ENCODE measurements at places on chromosomes 6 and 20.
A peak's percentile ranks its signal among the peaks of the same experiment; 100 is the strongest.

GRCh38 chr6:109722564-109723254 is 31.6 kb downstream of the FIG4 start:
- no peak for DNase-seq

- DNase-seq, result no peak
These were observed 671.2 kb upstream of the PTCHD4 start for GRCh38 chr6:48782225-48782624.

- no peak for DNase-seq
These were observed 87.7 kb downstream of the RREB1 start for GRCh38 chr6:7195339-7196018.

- DNase-seq, result no peak
These were observed 611.2 kb downstream of the UTRN start for GRCh38 chr6:144896289-144896688.

DNA sequence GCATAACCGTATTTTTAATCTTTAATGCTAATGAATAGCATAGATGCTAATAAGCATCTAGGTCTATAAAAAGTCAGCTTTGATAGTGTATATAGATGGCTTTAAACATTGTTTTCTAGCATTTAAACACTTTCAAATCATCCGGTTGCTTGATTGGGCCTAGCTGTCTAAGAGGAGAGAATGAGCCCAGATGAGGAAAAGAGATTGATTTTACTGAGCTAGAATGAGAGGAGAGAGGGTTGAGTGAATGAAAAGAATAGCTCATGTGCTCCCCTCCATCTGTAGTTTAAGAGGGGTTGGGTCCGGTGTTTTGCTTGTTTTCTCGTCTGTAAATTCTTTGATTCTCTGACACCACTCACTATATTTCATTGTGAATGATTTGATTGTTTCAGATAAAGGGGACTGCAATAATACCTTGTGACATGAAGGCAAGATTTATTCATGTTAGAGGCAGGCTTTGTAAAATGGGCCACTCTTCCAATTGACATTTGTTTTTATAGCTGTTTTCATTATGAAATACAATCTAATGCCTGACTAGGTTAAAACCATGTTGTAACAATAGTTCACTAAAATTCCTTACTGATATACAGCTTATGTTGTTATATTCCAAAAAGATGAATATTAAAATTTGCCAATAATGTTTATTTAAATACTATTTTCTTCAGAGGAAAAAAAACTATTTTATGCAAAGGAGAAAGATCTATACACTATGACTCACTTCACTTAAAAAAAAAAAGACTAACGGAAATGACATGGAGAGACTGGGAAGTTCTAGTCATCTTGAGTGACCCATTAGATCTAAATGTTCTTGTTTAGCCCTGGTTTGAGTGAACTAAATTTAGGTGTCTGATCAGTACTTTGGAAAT is 3.2 kb downstream of the PTPN1 start:
- no peak for DNase-seq

- DNase-seq, result no peak
These were observed 68.1 kb downstream of the JAG1 start for GRCh38 chr20:10605547-10606195.

GRCh38 chr6:97666889-97667288 is 383.9 kb upstream of the MMS22L start:
- DNase-seq, result no peak

- DNase-seq, result no peak
These were observed 41.1 kb downstream of the ROS1 start for GRCh38 chr6:117384659-117385058.

DNA sequence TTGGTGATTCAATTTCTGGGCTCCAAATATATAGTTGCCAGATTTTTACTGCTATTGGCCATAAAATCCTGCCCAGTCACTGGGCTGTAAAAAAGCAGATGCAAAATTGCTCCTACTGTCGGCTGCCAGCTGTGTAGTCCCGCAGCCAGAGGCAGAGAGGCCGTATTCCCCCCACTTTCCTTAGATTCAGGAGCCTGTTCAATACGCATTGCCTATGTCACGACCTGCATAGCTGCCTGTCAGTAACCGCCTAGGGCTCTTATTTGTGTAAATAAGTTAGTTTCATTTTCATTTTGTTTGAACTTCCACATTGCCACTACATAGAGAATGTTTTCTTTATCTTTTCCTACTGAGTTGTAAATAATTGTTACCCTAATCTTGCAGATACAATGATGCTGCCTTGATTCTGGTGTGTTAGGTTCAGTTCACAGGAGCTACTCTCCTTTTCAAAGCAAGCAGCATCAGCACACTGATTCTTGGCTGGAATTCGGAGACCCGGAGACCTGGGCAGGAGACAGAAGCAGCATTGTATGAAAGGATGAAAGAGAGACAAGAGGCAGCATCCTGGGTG is 46.0 kb upstream of the UST start:
- peak; percentile 18 for DNase-seq

DNA sequence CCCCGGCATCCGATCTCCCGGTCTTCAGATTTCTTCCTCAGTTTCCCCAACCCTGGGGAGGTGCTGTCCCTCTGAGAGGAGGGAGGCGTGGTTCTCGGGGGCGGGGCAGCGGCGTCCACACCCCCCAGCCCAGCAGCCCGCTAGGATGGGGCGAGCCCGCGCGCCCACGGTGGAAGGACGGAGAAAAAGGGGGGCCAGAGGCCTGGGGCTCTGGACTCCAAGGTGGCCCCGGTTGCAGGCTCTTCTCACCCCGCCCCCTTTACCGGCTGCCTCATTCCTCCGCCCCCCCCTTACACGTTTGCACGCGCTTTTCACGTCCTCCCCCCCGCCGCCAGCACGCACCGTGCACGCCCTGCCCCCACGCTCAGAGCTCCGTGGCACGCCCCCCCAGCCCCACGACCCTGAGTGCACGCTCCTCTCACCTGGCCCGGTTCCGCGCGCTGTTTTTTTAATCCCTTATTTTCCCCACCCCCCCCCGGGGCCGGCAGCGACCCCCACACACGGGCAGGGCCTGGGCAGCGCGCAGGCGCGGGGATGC is 402 bp downstream of the ZBTB12 start:
- peak; percentile 36 for DNase-seq

DNA sequence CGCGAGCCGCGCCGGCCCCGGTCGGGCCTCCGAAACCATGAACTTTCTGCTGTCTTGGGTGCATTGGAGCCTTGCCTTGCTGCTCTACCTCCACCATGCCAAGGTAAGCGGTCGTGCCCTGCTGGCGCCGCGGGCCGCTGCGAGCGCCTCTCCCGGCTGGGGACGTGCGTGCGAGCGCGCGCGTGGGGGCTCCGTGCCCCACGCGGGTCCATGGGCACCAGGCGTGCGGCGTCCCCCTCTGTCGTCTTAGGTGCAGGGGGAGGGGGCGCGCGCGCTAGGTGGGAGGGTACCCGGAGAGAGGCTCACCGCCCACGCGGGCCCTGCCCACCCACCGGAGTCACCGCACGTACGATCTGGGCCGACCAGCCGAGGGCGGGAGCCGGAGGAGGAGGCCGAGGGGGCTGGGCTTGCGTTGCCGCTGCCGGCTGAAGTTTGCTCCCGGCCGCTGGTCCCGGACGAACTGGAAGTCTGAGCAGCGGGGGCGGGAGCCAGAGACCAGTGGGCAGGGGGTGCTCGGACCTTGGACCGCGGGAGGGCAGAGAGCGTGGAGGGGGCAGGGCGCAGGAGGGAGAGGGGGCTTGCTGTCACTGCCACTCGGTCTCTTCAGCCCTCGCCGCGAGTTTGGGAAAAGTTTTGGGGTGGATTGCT is 1.3 kb downstream of the VEGFA start:
- peak; percentile 59 for DNase-seq

- no peak for DNase-seq
These were observed 649.1 kb downstream of the EPM2A start for GRCh38 chr6:145086197-145086596.

- no peak for DNase-seq
These were observed 2.8 kb downstream of the RTN4IP1 start for GRCh38 chr6:106626485-106626884.

GRCh38 chr6:1481286-1481685 is 91.9 kb downstream of the FOXF2 start:
- no peak for DNase-seq

DNA sequence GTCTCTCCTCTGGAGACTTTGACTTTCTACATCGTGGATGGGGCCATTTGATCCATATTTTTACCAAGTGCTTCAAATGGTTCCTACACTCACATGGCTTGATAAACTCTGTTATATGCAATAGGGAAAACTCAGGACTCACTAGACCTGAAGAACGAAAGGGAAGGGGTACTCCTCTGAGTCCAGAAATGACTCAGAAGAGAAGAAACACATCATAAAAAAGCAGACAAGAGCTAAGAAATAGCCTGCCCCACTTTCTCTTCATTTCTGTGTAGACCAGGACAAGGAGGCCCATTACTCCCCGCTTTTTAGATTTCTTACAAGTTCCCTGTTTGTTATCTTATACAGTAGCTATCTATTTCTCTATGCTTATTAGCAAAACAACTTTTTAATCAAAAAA is 369.8 kb upstream of the ARID1B start:
- no peak for DNase-seq

DNA sequence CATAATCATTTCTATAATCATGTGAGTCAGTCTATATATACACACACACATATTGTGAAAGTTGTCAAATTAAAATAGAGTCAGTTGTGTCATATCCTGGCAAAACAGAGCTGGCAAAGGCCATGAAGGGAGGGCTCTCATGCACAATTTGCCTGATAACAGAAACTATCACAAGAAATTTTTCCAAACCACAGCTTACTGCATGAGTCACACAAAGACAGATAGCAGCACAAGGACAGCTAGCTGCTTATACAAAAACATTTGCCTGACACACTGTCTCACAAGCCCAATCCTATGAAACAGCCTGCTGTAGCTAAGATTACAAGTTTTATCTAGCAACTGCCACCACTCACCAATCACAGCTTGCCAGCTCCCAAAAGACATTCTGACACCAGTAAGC is 848.5 kb upstream of the MAN1A1 start:
- no peak for DNase-seq

DNA sequence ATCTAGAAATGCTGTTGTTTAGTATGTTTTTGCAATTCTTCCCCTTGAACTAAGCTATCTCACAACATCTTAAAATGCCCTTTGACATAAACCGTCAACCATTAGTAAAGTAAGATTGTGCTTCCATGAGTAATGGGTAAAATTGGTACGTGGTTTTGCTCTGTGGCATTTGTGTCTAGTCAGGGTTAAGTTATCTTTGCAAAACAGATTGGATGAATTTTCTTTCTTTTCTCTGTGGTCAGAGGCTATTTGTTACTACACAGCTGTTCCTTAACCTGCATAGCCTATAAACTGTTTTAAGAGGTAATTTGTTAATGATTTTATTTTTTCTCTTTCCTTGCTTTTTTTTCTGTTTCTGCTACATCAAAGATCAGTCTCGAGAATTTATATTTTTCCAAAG is 75.4 kb downstream of the RPP40 start:
- DNase-seq, result no peak

DNA sequence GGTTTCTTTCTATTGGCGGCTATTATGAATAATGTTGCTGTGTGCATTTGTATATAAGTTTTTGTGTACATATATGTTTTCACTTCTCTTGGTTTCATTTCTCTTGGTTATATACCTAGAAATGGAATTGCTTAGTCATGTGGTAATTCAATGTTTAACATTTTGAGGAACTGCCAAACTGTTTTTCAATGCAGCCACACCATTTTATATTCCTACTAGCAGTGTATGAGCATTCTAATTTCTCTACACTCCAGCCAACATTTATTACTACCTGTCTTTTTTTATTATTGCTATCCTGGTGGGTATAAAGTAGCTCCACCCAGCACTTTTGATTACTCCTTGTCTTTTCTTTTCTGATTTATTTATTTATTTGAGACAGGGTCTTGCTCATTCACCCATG is 54.8 kb downstream of the PHACTR2 start:
- no peak for DNase-seq

GRCh38 chr20:56418385-56418861 is 6.4 kb downstream of the CASS4 start:
- no peak for DNase-seq

- no peak for DNase-seq
These were observed 16.3 kb upstream of the ARFGEF3 start for GRCh38 chr6:138145402-138145801.

DNA sequence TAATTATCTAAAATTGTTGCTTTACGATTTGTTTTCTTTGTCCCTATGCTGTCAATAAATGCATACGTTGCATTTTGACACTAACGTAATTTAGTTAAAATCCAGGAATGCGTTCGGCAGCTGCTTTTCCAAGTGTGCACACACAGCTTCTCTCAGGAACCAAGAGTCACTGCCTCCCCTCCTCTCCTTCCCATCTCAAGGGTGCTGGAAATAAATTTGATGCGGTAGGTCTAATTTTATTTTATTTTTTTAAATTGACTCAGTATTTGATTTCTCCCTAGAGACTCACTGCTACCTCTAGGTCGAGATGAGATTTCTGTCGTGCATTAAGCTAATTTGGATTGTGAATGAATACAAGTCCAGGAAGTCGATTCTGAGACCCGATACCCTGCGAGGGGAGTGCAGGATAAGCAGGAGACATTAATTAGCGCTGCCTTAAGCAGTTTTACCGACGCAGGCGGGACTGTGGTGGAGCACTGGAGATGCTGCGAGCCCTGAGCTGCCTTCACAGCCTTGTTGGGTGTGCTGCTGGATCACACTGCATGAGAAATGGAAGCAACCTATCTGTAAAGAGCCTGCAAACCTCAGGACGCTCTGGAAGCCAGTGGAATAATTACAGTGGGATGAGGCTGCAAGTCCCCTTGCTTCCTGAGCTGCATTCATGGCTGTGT is 381.2 kb downstream of the C6orf118 start:
- DNase-seq, result no peak

GRCh38 chr6:166932116-166932515 is 24.2 kb downstream of the RNASET2 start:
- DNase-seq, result no peak

DNA sequence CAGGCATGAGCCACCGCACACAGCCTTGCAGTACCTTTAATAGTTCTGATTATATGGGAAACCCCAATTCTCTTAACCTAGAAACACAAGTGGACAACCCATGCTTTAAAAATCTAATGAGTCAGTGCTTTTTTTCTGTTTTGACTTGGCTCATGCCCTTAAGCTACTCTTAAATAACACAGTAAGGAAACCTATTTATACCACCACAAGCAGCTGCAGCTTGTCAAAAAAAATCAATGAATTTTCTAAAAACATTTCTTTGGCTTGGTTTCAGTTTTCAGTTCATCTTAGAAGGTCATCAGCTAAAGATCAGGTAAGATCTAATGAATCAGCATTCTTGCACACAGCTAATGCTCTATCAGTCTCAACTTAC is 124.1 kb upstream of the DST start:
- no peak for DNase-seq

DNA sequence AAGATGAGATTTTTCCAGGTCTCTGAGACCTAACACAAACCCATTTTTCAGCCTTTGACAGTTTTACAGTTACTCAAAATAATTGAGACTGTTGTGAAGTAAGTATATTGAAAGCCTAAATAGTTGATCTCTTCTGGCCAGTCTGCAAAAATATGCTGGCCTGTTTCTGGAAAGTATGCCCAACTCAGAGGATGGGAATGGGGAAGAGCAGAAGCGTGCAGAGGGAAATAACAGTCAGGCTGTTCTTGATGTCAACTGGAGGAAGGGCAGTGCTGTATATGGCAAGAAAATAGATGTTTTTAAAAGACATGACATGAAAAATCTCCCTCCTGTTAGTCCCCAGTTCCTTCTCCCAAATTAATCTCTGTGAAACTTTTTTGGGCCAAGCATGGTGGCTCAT is 3.8 kb downstream of the GID8 start:
- DNase-seq, result no peak

GRCh38 chr6:118146584-118146983 is 239.5 kb downstream of the SLC35F1 start:
- no peak for DNase-seq

- DNase-seq, result no peak
These were observed 38.1 kb upstream of the PDE7B start for GRCh38 chr6:135813401-135813800.

Measured in HuH-7.5 (cell line).